ENCODE measurements at places on chromosomes 11 and 22.

DNA sequence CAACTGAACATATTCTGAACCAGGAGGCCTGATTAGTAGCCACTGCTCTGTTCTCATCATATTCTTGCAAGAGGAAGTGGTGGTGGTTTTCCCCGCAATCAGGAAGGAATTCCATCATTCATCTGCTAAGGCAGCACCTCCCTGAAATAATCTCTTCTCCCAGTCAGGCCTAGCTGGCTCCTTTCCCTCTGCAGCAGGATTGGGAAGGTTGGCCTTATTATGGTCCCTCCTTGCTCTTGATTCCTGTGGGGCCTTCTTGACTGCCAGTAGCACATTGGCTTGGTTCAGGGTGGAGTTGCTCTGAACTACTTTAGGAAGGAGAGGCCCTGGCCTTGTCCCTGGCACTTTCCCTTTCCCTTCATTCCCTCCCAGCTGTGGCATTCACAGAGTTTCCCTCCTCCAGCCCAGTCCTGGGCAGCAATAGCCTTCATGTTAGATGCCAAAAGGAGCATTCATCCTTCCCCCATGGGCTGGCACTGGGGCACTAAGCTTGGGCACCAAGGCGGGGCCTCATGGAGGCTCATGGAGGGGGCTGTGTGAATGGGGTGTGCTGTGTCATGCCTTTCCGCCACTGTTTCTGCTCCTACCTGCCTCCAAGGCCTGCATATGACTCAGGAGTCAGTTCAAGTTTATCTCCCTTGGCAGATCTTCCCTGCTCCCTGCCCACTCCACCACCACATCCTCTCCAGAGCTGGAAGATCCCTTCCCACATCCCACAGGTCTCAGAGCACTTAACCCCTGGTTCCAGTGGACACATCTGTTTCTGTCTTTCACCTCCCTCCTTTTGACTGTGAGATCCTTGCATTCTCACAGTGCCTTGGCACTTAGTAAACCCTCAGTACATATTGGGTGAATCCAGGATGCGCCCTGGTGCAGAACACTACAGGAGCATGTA lies 27.6 kb upstream of the CD44 start:
- no peak for DNase-seq

GRCh38 chr11:48064306-48064705 lies 83.9 kb downstream of the PTPRJ start:
- no peak for DNase-seq

GRCh38 chr11:133222425-133223330 lies 309.6 kb downstream of the OPCML start:
- no peak for DNase-seq

DNA sequence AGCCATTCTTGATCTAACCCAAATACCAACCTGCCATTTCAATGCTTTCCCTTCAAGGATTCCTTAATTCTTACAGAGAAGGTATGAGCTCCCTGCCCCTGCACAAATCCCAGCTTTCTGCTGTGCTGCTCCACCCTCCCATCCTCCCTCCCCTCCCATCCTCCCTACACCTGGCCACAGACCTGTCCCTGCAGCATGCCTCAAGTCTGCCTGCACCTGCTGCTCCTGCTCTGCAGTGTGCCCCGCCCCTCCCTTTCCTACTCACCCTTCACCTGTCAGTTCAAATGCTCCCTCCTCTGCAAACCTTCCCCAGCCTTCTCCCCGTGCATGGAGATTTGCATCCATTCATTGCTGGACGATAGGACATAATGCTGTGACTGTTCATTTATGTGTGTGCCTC lies 139.9 kb upstream of the NARS2 start:
- DNase-seq = no peak

DNA sequence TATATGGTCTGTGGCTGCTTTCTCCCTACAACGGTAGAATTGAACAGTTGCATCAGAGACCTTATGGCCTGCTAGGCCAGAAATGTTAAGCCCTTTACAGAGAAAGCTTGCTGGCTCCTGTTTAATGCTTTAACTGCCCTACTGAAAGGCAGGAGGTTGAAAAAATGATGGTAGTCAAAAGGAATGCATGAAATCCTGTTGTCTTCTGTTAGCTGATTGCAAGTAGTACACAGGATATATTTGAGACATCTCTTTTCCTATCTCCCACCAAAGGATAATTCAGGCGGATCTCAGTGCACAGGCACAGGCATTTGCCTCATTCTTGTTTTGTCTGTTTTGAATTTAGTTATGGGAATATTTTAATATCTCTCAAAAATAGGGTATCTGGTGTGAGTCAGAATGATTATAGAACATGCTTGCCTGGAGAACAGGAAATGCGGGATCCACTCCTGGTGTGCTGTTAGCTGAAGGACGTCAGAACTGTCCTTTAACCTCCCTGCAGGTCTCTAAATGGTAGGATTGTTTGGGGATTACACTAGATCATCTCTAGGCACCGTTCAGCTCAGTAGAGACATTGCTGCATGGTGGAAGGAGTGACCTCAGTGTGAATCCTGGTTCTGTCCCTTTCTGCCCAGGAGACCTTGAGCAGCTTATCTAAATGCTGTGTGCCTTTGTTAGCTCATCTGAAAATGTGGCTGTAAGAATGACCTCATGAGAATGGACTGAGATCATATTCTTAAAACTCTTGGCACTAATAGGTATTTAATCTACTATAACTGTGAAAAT lies 49.5 kb downstream of the PACS1 start:
- DNase-seq = no peak

GRCh38 chr11:44068180-44068579 lies 2.1 kb downstream of the ACCS start:
- DNase-seq = no peak

DNA sequence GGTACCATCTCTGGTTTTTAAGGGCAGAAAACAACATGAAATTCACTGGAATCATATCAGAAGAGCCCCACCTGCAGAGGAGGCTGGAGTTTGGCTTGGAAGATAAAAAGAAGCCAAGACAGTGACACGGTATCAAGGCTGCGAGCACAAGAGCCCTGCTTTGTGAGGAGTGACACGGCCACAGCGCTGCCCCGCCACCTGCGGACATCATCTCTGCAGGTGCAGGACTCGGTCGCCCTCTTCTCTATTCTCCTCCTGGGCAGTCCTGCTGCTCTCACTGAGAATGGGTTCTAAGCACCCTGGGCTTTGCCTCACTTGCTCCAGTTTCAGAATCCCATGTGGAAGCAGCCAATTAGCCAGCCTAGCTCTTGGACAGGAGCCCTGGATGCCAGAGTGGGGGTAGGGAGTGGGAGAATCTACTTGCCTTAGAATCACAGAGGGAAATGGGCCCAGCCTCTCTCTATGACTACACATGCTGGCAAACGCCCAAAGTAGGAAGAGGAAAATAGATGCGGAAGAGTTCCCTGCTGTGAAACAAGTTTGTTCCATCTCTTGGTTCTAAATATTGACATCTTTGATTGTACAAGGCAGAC lies 17.1 kb downstream of the APOL4 start:
- DNase-seq = peak; percentile 36

DNA sequence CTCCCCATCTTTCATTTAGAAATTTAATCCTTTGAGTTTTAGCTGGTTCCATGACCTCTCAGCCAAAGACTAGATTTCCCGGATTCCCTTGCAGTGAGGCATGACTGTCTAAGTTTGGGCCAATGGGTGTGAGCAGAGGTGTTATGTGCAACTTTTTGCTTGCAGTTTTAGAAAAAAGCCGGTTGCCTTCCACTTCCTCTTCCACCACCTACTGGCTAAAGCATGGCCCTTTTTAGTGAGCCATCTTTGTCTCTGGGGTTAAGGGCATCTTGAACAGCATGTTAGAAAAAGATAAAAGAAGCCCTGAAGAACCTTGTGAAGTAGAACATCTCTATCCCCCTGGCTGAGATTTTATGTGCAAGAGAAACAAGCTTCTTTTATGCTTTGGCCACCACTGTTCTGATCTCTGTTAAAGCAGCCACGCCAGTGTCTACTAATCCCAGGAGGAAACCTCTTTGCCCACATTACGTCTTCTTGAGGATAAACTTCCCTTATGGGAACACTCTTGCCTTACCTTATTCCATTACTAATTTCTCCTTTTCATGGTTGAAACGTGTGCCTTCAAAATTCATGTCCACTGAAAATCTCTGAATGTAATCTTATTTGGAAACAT lies 279.9 kb downstream of the TENM4 start:
- DNase-seq = peak; percentile 16
